Thyroid gland (tissue), 4 donors: ENCODE measurements at places on chromosomes 1 and 21. TPM values are rescaled to one million over a fixed set of nuclear protein-coding genes. Genes with fewer than 3 reads are reported as not detected.

PLPP3 gene
- 666 TPM for total RNA-seq

- DNase-seq = peak; percentile 44
- no peak overlapping the region for H3K4me3 ChIP-seq
- no peak overlapping the region for H3K27ac ChIP-seq
- H3K27me3 ChIP-seq = no peaks in the 10 kb centered on the region
Observed at GRCh38 chr1:229856009-229856650, 210.9 kb upstream of the GALNT2 start.

DNA sequence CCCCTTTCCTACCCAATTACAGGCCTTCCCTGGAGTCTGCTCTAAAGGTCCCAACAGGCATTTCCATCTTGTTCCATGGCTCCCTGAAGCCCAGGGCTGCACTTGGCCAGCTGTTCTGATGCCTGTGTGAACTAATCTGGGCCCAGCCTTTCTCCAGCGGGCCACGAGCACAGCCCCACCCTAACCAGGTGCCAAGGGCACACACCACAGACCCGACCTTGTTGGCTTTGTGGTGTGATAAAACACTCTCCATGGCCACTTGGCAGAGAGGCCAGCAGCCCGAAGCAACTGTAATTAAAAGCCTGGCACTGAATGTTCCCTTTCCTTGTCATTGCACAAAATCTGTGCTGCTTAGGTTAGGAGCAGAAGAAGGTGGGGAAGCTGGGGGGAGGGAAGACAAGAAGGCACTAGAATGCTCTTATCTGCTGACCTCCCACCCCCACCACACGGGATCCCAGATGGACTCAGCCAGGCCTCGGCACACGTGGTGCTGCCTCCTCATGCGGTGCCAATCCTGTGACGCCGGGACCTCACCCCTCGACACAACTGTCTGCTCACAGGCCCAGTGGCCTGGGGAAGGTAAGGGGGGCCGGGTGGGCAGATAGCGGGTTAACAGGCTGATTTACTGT, 9.9 kb downstream of the HCRTR1 start:
- H3K4me3 ChIP-seq = no peak overlapping the region
- DNase-seq = peak; percentile 93
- H3K4me1 ChIP-seq = peaks cover 56% of the 10 kb centered on the region

GRCh38 chr1:57063406-57064125, 97.8 kb upstream of the C8B start:
- H3K4me3 ChIP-seq = no peak overlapping the region
- H3K27ac ChIP-seq = no peak overlapping the region
- peaks cover 4% of the 10 kb centered on the region for H3K4me1 ChIP-seq
- no peaks in the 10 kb centered on the region for H3K27me3 ChIP-seq
- no peaks in the 10 kb centered on the region for H3K36me3 ChIP-seq
- no peak for DNase-seq

GRCh38 chr21:26366781-26367180, 196.2 kb upstream of the APP start:
- H3K36me3 ChIP-seq = no peaks in the 10 kb centered on the region
- DNase-seq = no peak
- no peak overlapping the region for H3K27ac ChIP-seq
- H3K4me1 ChIP-seq = no peaks in the 10 kb centered on the region
- H3K4me3 ChIP-seq = no peak overlapping the region

GRCh38 chr21:45385549-45386050, 19.4 kb upstream of the COL18A1 start:
- H3K36me3 ChIP-seq = no peaks in the 10 kb centered on the region
- no peak for DNase-seq
- H3K27me3 ChIP-seq = no peaks in the 10 kb centered on the region
- H3K4me3 ChIP-seq = no peak overlapping the region
- peaks cover 32% of the 10 kb centered on the region for H3K4me1 ChIP-seq
